ENCODE measurements at places on chromosomes 1 and 21.
A peak's percentile ranks its signal among the peaks of the same experiment; 100 is the strongest.

DNA sequence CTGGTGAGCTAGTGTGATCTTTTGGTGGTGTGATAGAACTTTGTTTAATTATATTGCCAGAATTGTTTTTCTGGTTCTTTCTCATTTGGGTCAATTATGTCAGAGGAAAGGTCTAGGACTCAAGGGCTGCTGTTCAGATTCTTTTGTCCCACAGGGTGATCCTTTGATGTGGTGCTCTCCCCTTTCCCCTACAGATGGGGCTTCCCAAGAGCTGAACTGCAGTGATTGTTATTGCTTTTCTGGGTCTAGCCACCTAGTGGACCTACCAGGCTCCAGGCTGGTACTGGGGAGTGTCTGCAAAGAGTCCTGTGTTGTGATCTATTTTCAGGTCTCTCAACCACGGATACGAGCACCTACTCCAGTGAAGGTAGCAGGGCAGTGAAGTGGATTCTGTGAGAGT is 25.9 kb upstream of the CD84 start:
- DNase-seq: no peak

- DNase-seq: no peak
Observed at GRCh38 chr1:1435911-1436629, 580 bp downstream of the VWA1 start.

DNA sequence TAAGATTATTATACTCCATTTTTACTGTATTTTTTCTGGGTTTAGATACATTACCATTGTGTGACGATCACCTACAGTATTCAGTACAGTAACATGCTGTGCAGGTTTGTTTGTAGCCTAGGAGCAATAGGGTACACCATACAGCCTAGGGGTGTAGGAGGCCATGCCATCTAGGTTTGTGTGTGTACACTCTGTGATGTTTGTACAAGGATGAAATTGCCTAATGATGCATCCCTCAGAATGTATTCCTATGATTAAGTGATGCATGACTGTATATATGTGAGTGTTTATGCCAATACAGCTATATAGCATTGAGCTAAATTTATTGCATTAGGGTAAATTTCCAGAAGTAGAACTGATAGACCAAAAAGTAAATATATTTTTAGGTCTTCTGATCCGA is 23.3 kb downstream of the TUFT1 start:
- DNase-seq: no peak

DNA sequence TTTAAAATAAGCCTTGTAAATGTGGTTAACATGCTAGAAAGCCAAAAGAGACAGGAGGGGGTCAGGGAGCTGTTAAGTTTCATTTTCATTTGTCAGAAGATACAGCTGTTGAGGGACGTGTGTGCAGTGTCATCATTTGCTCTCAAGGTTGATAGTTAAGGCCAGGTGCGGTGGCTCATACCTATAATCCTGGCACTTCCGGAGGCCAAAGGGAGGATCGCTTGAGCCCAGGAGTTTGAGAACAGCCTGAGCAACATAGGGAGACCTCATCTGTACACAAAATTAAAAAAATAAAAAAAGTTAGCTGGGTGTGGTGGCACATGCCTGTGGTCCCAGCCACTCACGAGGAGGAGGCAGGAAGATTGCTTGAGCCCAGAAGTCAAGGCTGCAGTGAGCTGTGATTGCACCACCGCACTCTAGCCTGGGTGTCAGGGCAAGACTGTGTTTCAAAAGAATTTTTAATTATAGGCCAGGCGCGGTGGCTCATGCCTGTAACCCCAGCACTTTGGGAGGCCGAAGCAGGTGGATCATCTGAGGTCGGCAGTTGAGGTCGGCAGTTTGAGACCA is 22.7 kb downstream of the ZBTB8OS start:
- DNase-seq: peak; percentile 55

GRCh38 chr1:2025491-2025981 is 6.4 kb downstream of the GABRD start:
- peak; percentile 21 for DNase-seq

DNA sequence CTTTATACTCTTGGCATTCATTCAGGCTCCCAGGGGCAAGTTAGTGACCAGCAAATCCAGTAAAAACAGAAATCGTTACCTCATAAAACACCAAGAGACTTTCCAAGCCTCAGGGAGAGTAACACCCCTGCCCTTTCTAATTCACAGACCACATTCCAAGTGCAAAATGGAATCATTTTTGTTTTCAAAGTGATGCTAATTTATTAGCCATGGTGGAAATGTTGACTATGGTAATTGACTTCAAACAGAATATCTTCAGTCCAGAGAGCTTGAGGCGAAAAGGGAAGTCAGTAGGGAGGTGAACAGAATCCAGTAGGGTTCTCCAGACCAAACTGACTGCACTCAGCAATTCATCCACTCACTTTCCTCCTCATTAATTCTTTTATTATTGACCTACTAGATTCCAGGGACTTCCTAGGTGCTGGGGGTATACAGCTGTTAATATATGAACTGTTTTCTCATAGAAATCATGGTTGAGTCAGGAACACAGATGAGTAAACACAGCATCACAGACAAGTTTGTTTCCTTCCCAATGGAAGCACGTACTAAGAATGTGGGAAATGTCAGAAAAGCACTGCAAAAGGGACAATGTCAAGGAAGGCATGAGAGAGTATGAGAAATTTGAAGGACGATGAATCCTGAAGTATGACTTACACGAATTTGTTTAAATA is 388.5 kb upstream of the C1orf87 start:
- DNase-seq: no peak

DNA sequence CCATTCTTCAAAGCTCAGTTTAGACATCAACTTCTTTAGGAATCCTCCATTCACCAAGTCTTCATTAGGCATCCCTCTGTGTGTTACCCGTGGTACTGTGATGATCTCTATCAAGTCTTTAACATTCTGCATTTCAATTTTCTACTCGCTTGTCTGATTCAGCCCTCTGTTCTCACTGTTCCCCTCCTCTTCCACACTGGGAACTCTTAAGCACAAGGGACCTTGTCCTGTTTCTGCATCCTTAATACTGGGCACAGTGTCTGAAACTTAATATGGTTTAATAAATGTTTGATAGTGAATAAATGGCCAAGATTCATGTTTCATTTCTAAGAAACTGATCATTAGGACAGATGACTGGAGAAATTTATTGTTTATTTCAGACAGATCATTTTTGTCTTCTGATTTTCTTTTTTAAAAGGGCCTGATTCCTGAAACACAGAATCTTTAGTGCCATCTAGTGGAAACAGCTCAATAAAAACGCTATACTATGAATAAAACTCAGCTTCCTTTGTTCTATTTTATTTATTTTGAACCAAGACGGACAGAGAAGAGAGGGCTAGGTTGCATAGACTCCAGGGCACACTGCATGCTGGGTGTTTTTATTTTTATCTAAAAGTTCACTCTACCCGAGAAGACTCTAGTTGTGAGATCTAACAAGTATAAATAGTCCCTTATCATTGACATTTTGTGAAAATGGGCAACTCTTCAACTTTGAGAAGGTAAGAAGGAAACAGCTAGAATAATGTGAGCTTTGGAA is 7.0 kb upstream of the TRIM45 start:
- DNase-seq: peak; percentile 50

DNA sequence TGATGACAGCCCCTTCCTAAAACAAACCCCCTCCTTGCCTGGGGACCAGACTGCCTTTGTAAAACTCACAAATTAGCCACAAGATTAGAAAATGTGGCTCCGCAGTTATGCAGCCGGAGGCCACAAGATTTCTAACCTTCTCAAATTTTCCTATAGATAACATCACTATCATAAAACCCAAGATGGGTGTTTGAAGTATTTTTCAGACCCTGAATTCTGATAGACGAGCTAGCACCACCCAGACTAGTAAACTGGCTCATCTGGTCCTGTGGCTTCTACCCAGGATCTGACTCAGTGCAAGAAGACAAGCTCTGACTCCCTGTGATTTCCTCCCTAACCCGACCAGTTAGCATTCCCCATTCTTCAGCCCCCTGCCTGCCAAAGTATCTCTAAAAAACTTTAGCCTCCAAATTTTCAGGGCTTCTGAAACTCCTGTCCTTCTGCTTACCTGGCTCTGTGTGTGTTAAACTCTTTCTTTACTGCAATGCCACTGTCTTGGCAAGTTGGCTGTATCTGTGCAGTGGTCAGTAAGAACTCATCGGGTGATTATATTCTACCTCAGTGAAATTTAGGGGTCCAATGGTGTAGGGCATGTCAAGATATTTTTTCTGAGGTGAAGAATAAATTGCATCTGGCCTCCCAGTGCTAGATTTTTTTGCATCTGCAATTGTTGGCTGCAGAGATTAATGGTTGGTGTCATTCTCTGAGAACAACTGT is 102.1 kb downstream of the S1PR1 start:
- DNase-seq: peak; percentile 32

DNA sequence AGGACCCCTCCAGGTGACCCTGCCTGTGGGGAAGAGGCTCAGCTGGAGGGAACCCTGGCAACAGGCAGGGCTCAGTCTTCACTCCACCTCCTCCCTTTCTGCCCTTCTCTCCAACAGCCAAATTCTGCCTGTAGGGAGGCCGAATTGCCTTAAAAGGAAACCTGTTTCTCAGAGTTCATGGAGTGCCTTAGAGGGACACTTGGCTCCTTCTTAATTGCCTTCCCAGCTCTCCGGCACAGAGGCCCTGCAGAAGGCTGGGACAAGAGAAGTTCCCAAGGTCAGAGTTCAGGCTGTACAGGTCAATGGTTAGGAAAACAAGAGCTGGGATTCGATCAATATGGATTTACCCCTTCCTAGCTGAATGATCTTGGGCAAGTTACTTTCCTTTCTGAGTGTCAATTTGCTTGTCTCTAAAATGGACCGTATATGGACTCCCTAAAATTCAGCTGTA is 6.2 kb downstream of the CSRP1 start:
- no peak for DNase-seq

GRCh38 chr1:16338961-16339360 is 13.3 kb downstream of the FBXO42 start:
- DNase-seq: no peak

DNA sequence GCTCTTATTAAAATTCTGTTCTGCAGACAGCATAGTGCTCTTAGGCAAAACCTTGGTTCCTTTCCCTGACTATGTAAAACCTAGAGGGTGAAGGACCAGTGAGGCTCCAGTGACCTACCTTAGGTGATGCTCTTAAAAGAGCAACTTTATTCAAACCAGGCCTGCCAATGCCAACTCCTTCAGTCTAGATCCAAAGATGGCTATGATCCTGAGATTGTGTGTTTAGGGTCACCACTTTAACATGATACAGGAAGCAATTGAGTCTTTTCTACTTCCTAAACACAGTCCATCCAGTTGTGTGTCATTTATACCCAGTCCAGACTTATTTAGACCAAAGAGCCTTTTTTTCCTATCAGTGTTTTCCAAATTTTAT is 10.8 kb downstream of the MCL1 start:
- peak; percentile 64 for DNase-seq

Data from CD4-positive, alpha-beta T cell treated with Interleukin-17A for 1 hour (primary cell).